ENCODE measurements at places on chromosomes 11 and 22. TPM values are rescaled to one million over a fixed set of nuclear protein-coding genes. Genes with fewer than 3 reads are reported as not detected.

The RRP7A gene
- 88.2 TPM for total RNA-seq

The PRRG4 gene
- 0.55 TPM for total RNA-seq

The EHF gene
- 0.44 TPM for total RNA-seq

The PANX3 gene
- not detected for total RNA-seq

The CELF1 gene
- 108 TPM for total RNA-seq

The DGCR6 gene
- 0.96 TPM for total RNA-seq

The SMTNL1 gene
- not detected for total RNA-seq
